Hippocampal formation (tissue), 2 donors: ENCODE measurements at places on chromosomes 7 and 10.
A peak's percentile ranks its signal among the peaks of the same experiment; 100 is the strongest.

DNA sequence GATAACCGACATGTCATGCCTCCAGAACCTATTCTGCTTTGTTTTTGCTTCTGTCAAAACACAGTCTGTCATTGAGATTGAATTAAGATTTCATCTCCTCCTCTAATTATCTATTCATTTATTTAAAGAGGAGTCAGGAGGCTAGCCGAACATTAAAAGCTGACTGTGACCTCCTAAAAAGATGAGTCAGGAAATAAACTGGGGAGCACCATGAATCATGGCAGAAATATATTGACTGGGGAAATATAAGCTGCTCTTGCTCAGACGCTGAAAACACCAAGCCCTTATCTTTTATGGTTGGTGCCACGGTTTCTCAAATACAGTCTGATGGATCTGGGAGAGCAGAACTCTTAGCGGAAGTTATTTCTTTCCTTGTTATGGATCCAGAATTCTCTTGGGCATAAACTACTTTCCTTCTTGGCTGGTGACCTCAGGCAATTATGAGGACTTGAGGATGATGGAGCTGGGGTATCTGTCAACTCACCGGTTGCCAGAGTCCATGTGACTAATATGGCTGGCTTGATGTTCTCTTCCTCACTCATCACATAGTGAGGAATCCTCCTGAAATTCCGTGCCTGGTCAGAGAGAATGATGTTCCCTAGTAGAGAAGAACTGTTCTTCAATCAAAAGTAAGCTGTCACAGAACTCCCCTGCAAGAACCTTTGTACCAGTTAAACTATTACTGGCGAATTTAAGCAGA is 307.6 kb upstream of the PHYHIPL start:
- no peak for DNase-seq

DNA sequence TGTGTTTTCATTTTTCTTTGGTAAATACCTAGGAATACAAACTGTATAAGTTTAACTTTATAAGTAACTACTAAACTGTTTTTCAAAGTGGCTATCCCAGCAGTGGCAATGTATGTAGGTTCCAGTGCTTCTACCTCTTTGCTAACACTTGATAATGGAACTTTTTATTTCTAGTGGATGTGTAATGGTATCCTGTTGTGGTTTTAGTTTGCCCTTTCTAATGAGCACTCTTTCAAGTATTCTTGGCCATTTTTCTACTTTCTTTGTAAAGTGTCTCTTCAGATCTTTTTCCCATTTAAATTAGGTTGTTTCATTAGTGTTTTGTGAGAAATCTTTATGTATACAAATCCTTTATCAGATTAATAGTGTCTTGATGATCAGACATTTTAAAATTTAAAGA is 4.6 kb downstream of the KIF20B start:
- no peak for DNase-seq

DNA sequence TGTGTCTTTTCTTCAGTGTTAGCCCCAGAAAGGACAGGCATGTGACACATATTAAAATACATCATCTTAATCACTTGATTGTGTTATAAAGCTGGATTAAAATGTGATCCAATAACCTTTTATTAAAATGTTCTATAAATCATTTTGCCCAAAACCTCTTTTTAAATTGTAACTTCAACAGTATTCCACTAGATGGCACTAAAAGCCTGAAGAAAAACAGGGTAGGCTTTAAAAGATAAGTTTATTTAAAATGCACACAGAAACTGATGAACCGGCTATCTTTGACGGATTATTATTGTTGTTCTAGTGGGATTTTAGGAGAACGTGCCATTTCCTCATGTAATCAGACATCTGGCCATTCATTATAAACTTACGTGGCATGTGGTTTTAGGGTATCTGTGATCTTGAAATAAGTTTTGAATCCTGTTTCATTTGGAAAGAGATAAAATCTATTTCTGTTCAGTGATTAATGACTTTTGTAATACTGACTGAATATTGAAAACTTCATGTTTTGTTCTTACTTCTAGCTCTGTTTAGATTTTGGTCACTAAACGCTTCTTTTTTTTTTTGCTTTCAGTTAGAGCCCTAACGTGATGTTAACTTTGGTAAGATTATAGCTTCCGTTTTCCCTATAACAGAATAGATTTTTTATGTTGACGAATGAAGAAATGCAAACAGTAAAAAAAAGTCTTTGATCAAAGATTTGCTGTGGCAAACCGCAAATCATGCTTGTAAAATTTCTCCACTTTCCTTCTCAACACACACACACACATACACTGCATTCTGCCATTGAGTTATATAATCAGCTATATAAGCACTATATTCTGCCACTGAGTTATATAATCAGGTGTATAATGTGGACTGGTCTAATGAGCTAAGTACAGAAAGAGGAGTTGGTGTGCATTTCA is 13.6 kb downstream of the VPS50 start:
- peak; percentile 55 for DNase-seq

DNA sequence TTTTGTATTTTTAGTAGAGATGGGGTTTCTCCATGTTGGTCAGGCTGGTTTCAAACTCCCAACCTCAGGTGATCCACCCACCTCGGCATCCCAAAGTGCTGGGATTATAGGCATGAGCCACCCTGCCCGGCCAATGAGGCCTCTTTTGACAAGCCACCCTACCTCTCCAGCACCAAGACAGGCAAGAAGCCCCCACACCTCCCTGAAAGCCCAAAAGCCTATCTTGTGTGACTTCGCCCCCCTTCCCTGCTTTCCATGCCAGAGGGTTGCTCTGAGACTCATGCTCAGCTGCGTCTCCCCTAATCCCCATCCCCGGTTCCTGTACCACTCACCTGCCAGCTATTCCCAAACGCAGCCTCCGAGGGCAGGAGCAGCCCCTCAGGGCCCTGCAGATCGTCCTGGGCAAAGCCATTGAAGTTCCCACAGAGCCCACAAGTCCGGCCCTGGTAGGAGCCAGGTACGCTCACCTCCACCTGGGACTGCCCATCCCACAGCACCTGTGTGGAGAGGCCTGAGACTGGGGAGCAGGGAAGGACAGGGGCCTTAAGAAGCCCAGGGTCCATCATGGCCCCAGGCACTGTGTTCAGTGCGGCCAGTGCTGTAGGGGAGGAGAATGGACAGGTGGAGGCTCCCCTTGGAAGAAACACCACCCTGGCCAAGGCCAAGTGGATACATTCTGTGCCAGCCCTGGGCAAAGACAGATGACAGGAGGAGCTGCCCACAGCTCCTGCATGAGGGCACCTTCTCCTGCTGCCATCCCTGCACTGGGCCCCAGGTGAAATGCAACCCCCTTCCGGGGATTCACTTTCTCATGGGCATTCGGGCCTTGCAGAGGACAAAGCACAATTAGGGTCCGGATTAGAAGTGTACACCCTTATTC is 15.8 kb downstream of the ATP6V1F start:
- DNase-seq: no peak

- no peak for DNase-seq
Observed at GRCh38 chr7:49150486-49150885, 226.1 kb downstream of the CDC14C start.

DNA sequence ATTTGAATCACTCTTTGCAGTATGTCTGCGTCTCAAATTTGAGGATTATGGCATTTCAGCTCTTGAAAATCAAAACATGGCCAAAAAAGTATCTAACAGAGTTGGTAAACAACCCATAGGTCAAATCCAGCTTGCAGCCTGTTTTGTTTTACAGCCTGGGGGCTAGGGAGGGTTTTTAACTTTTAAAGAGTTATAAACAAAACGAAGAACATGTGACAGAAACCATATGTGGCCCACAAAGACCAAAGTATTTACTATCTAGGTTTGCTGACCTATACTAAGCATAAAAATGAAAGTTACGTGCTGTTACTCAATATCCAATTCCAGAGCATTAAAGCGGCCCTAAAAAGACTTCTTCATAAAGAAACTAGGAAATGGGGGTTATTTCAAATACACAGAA is 55.5 kb upstream of the STARD3NL start:
- no peak for DNase-seq
